ENCODE measurements at places on chromosomes 4 and X. TPM values are rescaled to one million over a fixed set of nuclear protein-coding genes. Genes with fewer than 3 reads are reported as not detected.

DNA sequence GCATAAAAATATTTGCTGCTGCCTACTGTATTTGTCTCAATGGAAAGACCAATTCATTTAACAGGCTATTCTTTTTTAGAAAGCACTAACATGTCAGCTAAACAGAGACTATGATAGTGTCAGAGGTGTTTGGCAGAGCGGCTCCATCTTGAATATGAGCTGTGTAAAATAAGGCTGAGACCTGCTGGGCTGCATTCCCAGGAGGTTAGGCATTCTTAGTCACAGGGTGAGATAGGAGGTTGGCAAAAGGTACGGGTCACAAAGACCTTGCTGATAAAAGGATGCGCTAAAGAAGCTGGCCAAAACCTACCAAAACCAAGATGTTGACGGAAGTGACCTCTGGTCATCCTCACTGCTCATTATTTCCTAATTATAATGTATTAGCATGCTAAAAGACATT is 41.8 kb downstream of the NPY5R start:
- DNase-seq: no peak

DNA sequence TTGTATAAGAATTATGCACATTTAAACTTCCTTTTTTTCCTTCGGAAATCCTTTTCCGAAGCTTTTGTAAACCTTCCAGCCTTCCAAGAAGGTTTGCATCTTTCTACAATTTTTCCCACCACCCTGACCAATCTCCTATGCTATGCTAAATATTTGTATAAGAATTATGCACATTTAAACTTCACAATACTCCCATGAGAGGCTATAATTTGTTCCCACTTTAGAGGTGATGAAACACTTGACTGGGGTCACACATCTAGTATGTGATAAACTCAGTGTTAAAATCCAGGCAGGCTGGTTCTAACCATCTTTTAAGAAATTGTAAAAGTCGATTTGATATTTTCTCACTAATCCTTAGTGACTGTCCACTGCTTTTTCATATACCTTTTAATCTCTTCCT is 22.1 kb downstream of the NUDT6 start:
- no peak for DNase-seq

GRCh38 chr4:107315584-107315983 is 279.5 kb upstream of the DKK2 start:
- DNase-seq: no peak

DNA sequence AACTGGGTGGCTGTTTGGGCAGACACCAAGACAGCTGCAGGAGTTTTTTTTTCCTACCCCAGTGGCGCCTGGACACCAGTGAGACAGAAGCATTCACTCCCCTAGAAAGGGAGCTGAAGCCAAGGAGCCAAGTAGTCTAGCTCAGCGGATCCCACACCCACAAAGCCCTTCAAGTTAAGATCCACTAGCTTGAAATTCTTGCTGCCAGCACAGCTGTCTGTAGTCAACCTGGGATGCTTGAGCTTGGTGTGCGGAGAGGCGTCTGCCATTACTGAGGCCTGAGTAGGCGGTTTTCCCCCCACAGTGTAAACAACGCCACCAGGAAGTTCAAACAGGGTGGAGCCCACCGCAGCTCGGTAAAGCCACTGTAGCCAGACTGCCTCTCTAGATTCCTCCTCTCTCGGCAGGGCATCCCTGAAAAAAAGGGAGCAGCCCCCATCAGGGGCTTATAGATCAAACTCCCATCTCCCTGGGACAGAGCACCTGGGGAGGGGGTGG is 171.4 kb downstream of the ARHGEF9 start:
- DNase-seq: no peak

DNA sequence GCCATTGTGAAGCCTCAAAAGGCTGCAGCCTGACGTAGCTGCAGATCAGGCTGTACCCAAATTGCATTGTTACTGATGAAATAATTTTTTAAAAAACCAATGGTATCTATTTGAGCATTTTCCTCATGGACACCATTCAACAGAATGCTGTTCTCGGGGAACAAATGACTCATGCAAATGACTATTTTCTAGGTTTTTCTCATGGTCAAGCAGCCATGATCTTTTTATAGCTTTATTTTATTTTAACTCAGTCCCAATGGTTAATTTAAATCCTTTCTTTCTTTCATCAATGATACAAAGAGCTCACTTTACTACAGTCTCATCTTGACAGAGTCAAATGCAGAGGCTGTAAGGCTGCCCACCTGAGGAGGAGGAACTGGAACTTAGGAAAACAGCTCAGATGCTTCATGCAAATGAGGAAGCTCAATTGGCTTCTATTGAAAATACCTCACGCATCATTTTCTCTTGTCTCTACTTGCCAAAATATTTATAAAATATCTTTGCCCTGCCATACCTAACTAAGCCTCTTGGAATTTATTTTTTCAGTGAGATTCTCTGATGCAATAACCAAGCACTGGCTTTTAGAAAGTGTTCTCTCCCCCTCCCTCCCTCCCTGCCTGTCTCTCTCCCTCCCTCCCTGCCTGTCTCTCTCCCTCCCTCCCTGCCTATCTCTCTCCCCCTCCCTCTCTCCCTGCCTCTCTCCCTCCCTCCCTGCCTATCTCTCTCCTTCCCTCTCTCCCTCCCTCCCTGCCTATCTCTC is 81.0 kb downstream of the SORBS2 start:
- DNase-seq: no peak

DNA sequence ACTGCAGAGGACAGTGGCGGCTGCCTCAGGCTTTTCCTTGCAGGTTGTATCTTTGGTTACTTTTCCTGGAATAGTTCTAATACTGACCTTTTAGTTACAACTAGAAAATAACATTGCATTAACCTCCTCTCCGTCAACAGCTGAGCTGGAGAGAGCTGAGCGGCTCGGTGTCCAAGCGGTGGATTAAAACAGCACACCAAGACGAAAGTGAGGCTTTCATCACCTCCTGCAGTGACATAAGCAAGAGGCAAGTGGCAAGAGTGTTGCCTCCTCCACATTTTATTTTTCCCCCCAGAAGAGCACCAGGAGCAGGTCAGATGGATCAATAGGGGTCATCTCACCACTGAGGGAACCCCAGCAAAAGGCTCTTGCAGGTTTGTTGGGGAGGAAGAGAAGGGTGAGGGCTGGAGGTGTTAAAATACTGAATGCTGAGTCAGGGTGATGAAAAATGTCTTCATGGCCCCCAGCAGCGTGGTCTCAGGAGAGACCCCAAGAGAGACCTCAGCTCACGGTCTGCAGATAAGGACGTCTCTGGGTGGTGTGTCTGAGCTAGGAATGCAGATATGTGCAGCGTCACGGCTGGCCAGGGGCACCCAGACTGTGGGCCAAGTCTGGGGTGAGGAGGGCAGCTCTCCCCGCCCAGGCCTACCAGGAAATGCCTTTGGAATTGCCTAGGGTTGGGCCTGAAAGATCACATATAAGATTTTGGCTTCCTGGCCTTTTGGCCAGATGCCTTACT is 50.3 kb downstream of the CASP3 start:
- DNase-seq: no peak

DNA sequence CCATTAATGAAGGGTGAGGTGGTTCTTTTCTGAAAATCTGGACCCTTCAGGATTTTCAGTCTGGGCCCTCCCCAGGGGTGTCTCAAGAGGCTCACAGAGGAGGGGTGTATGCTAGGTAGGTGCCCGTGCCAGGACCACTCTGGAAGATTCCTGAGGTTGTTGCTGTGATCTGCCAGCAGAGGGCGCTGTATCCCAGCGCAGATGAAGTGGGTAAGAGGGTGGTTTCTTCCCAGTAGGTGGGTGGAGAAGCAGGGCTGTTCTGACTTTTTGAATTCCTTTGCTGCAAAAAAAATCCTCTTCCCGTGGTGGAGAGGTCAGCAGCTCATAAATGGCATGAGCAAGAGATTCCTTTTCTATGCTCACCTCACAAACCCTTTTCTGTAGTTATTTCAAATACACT is 51.1 kb downstream of the SCML1 start:
- peak; percentile 24 for DNase-seq

DNA sequence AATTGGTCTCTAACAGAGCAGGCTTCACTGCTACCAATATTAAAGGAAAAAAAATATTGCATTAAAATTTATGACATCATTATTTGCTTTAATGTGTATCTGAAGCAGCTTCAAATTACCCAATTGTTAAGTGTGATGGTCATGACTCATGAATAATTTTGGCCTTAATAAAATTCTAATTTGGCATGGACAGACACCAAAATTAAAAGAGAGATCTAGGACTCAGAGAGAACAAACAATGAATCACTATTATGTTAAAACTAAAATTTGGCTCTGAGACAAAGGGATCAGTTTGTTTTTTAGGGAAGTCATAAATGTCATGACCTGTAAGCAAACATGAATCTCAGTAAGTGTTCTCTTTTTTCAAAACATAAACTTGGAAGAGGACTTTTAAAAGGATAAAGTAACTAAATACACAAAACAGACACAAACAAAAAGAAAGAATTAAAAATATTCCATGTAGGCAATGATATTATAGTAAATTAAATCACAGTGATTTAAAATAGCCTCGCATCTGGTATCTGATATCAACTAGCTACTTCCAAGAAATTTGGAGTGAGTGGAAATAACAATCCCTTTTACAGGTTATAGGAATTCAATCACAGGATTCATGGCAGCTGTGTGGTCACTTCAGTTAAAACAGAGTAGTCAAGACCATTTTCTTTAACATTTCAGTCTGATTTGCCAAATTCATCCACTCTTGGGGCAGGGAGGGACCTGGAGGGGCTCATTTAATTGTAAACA is 11.6 kb downstream of the VEGFC start:
- DNase-seq: peak; percentile 76

DNA sequence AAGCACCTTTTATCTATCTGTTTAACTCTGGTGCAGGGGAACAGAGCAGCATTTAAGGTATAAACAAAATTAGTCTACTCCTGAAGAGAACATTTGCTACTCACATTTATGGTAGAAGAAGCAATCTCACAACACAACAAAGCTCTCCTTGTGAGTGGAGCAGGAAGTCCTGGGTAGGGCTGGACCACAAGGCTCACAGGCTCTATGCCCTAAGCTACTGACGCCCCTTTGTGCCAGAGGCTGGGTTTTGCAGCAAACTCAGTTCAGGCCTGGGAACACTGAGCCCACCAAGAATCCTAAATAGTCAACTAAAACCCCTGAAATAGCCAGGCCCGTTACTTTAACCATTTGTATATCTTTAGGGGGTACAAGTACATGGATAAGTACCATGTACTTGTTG is 4.7 kb upstream of the ZXDB start:
- no peak for DNase-seq

- no peak for DNase-seq
Observed at GRCh38 chrX:128458888-128459287, 406.7 kb upstream of the ACTRT1 start.

DNA sequence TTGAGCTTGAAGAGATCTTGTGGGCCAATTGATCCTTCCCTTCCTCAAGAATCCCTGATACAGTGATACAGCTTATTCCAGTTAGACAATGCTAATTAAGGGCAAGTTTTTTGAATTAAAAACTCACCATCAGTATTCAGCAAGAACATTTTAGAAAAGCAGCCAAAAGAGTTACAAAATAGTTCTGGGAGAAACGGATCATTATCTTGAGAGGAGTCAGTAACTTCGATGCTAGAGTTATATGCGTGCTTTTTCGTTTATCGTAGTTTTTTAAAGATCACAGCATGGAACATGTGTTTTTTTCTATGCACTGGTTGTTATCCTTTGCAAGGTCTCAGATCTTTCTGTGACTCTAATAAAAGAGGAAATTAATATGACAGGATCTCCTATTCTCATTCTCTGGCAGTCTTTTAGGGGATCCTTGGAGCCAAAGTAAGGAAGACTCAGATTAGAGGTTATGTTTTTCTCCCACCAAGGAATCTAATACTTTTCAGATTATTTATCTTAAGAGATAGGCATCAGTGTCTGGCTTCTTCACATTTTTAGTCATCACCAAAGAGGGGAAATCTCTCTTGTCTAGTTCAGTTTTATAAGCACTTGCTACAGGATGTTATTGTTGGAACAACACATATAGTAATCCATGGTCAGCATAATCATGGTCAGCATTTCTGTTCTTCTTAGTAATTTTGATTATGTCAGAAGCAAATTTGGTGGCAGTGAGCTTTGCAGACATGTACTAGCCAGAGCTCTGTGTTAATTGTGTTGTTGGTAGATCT is 109.7 kb downstream of the PDLIM5 start:
- peak; percentile 90 for DNase-seq

DNA sequence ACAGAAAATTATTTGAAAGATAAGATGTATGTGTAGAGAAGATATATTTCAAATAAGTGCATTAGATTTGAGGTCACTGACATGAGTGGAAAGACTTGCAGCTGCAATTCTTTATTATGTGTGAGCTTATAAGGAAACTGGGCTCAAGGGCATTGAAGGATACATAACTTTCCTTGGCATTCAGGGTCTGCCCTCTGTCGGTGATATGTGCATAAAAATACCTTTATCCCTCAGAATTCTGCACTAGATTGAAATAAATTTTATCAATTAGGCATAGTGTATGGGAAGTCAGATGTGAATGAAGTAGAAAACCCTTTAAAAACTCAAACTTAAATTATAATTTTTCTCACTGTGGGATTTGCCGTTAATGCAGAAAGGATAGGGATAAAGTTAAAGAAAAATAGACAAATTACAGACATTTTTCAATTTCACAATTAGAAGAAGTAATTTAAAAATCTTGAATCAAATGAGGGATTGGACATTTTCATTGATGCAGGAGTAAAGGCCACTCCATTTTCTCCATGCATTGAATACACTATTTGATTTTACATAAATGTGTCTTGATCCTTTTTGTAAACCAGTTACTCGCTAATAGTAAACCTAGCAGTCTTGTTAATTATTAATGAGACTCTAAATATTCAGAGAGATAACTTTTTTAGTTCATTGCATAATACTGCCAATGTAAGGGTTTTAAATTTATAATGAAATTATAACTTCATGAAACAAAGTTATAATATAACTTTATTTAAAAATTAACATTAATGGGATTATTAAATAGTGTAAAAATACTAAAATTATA is 21.0 kb upstream of the ETNPPL start:
- peak; percentile 18 for DNase-seq

- DNase-seq: peak; percentile 59
Observed at GRCh38 chr4:133149932-133150471, 908 bp downstream of the PCDH10 start.

DNA sequence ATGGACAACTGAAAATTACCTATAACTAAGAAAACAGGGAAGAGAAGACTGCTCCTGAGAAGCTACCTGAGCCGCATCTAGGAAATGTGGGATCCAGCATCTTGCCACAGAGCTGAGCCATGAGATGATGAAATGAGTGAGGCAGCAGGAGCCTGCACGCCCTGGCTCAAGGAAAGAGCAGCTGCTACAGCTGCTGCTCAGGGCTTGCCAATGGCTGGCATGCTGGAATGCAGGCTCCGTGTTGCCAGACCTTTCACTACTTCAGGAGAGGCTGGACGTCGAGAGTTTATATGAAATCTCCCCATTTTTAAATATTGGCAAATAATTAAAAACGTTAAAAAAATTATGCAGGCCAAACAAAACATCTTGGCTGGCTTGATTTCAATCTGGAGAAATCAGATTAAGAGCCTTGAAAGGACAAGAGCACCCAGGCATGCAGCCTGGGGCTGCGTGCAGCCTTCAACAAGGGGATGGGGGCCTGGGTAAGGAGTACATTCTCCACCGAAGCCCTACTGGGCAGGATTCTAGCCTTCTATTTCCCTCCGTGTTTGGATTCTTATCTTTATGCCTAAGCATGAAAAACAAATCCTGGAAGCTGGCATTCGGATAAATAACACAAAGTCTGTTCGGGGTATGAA is 227.6 kb downstream of the NR3C2 start:
- peak; percentile 12 for DNase-seq

- no peak for DNase-seq
Observed at GRCh38 chr4:17599826-17600225, 14.6 kb upstream of the MED28 start.

- DNase-seq: no peak
Observed at GRCh38 chrX:37904833-37905232, 57.5 kb upstream of the DYNLT3 start.

Gene GLRA3
- not detected for polyA plus RNA-seq

Gene ABLIM2
- polyA plus RNA-seq: 0.28 TPM

Gene NSUN7
- 0.03 TPM for polyA plus RNA-seq

Gene JAKMIP1
- polyA plus RNA-seq: not detected

Gene MAPK10
- 0.06 TPM for polyA plus RNA-seq

Gene RTL9
- not detected for polyA plus RNA-seq

Data from endothelial cell of umbilical vein (primary cell).